ENCODE measurements at places on chromosomes 2 and 18.

DNA sequence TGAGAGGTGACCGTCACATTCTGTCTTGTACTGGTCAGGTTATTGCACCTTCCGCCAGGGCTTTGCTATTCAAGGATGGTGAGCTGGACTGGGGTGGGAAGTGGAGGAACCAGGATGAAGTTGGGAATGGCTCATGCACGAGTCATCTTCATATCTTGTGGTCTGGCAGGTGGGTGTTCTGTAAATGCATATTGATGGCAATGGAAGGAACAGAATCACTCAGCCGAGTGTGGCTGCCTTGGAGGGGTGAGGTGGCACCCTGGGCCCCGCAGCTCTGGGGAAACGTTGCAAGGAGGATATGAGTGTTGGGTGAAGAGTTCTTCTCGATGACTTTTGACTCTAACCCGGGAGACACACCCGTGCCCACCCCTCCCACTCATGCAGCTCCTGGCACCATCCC lies 1.2 kb downstream of the NEU2 start:
- DNase-seq: no peak

- DNase-seq: no peak
These were observed 2.1 kb downstream of the TFCP2L1 start for GRCh38 chr2:121282800-121283385.

DNA sequence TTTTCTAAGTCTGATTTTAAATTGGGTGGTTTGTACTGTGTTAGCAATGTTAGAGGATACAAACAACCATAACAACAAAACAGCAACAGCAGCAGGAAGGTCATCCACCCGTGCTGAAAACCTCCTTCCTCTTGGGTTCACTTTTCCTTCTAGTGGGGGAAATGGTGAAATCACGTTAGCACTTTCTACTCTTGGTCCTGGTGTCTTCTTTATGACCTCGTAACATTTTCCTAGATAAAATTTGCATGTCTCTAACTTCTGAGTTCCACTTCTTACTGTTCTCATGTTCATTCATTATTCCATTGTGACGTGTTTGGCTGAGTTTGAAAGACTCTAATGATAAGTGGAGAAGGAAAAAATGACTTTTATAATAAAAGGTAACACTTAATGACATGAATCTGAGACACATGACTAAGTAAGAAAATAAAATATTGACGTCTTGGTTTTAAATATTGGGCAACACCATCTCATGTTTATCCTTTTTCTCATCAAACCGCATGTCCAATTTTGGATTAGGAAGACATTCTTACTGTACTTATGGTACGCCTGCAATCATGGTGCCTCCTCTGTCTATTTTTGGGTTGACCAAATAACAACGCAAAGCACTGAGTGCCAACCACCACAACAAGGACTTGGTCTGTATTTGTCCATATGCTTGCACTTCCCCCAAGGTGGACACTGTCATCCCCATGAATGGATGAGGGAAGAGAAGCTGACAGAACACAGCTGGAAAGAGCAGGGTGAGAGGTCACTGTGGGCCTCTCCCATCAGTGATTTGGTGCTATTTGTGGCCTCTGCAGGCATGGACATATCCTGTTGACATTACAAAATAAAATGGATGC lies 25.7 kb upstream of the IL1R1 start:
- DNase-seq: no peak

DNA sequence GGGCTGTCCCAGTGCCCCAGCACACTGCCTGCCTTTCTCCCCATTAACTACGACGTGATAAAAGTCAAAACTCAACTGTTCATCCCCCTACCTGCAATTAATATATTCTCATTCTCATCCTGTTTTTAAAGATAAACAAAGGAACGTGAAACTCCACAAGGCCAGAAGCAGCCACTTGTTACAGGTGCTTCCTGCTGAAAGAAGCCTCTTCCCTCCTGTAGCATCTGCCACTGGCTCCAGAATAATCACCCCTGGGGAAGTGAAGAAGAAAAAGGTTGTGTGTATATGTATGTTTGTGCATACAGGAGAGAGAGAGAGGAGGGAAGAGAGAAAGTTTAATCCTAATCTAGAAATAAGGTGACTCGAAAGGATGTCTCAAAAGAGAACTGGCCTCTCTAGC lies 27.1 kb downstream of the KIAA2012 start:
- no peak for DNase-seq

DNA sequence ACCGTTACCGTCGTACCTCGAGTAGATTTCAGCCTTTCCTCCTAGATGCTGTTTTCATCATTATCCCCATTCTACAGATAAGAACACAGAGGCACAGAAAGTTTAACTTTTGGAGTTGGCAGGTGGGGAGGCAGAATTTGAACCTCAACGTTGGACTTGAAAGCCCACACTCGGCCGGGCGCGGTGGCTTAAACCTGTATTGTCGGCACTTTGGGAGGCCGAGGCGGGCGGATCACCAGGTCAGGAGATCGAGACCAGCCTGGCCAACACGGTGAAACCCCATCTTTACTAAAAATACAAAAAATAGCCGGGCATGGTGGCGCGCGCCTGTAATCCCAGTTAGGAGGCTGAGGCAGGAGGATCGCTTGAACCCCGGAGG lies 11.5 kb downstream of the CATIP start:
- DNase-seq: no peak

DNA sequence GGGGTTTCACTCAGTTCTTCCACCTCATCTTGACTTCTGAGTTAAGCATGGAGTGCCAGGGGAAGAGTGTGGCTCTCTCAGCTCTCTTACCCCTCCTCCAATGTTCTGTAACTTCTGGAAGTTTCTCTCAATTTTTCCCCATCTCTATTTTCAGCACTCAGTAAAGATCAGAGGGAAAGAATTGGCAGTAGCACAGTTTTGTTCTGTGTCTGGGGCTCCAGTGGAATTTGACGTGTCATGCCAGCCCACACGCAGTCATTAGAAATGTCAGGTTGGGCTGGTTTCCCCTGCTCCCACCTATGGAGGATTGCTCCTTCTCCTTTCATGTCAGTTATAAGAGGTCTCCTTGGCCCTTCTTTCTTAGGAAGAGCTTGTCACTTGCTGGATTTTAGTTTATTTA lies 104.6 kb upstream of the COL3A1 start:
- DNase-seq: no peak

GRCh38 chr18:59129951-59130703 lies 9.6 kb upstream of the SEC11C start:
- DNase-seq: no peak

Data from NCI-H1930 (cell line).